CD4-positive, alpha-beta T cell (primary cell): ENCODE measurements at places on chromosomes 3 and 15. TPM values are rescaled to one million over a fixed set of nuclear protein-coding genes. Genes with fewer than 3 reads are reported as not detected.

DNA sequence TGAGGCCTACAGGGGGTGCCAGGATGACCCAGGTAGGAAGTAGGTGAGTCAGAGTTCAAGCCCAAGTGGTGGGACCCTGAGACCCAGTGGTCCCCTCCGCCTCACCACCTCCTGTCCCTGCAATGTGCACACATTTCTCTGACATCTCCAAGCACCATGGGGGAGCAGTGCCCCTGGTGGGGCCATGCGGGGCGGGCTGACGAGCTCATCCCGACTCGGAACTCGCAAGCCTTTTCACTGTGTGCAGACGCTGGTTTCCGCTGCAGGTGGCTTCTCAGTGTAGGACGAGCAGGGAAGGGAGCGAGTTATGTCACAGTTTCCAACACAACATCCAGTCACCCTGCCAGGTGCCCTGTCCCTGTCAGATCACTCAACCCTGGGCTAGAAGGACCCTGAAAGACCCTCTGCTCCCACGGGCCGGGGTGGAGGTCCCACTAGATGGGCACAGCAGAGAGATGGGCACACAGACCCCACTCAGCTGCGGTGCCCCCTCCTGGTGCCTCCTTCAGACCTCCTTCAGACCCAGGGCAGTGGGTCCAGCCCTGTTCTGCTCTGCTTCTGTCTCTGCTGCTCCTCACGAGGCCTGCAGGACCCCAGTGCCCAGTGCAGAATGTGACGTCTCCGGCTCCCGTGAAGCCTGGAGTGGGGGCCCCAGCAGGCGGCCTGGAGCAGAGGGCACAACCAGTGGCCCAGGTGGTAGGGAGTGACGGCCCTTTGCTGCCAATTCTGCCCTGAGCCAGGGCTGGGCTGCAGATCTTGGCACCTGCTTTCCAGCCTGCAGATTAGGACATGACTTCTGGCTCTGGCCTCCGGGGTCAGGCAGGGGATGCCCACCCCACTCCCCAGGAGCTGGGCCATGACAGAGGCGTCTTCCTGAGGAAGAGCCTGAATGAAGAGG, 102.0 kb upstream of the RPL32 start:
- no peak for DNase-seq

- no peak for DNase-seq
These were observed 767.0 kb downstream of the CADM2 start for GRCh38 chr3:85725809-85726208.

DNA sequence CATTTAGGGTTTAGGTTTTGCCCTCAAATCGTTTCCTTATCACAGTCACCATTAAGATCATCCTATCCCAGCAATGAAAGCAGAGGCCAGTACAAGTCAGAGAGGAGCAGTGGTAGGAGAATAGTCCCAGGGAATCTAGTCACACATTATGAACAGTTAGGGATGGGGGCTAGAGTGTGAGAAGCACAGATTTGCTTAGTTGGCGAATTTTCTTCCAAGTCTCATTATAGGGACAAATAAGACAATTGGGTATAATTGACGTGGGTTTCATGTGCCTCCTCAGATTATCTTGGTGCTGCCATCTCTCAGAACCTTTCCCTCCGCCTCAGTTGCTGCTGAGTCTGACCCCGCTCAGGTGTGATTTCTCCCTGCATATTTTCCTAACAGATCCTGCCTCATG, 407.1 kb downstream of the SQOR start:
- no peak for DNase-seq

DNA sequence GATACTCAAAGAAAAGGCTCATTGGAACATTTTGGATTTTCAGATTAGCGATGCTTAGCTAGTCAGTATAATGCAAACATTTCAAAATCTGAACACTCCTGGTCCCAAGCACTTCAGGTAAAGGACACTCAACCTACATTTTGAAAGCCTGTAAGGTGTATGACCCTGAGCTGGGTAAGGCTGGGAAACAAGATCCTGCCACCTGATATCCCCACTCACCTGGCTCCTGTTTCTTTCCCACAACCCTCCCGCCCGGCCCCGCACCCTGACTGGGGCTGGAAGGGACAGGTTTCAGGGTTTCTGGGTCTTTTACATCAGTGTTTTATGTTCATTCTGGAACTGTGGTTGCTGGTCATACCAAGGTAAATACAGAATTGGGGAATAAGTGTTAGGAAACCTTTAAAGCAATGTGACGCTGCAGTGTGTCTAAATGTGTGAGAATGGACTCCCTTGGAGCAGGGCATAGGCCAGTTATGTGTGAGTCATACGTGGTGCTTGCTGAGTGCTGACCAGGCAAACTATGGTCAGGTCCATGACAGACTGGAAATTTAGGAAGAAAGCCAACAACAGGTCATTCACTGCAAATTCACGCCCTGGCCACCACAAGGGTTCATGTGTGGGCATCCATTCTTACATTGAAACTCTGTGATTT, 22.9 kb downstream of the CTXND1 start:
- DNase-seq, result no peak

- no peak for DNase-seq
These were observed 247.6 kb upstream of the RORA start for GRCh38 chr15:61476741-61477140.

DNA sequence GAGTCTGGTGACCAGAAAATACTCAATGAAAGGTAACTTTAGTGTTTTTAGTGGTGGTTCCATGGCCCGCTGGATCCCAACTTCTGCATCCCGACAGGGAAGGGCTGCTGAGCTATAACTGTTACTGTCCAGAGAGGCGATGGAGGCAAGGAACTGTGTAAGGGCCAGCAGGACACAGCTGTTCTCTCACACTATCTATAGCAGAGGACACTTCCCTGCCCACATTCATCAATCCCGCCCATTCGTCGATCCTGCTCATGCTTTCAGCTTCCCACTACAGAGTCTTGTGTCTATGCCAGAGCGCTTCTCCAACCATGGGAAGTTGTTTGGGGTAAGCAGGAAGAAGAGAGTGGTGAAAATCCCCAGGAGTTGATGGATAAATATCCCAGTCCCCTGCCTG, 8.4 kb downstream of the COLQ start:
- no peak for DNase-seq

GRCh38 chr15:27327467-27328025, 356.6 kb downstream of the GABRG3 start:
- DNase-seq, result no peak

DNA sequence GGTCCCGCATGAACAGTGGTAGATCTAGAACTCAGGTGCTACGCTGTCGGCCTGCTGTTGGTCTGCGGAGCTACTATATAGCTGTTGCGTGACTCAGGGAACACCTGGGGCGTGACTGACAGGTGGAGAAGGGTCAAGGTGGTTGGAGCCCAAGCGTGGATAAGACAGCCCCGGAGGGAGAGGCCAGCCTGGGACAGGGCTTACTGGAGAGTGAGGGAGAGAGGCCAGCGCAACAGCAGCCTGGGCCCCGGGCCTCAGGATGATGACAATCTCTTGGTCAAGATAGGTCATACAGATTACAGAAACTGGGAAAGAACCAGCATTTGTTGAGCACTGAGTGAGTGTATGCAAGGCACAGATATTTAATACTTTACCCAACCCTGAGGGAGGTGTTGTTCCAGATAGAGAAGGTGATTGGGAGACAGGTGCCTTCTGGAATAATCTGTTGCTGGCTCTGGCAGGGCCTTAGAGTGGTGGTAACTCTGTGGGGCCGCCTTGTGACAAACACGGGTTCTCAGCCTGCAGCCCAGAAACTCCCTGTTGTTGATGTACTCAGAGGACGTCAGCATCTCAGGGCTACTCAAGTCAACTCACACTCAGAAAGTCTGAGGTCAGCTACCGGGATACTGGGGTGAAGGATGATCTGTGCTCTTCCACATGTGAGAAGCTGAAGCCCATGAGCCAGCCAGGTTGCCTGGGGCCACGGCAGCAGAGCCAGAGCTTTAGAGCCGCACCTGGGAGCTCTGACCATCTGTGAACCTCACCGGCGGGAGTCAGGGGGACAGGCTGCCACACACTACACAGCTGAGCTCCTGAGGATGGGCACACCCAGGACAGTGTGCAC, 265.4 kb upstream of the HES1 start:
- no peak for DNase-seq

- peak; percentile 38 for DNase-seq
These were observed 1.6 kb upstream of the MCTP2 start for GRCh38 chr15:94229591-94230369.

DNA sequence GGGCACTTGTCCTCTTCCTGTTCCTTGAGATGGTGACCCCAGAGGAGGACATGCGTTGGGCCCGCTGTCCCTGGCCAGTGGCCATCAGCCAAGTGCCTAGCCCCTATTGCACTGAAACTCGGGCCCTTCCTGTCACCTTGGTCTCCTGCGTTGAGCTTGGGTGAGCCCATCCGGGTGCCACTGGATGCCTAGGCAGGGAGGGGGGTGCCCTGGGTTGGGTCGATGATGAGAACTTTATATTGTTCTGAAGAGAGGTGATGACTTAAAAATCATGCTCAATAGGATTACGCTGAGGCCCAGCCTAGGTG, 221.8 kb downstream of the SNRPN start:
- DNase-seq, result no peak

DNA sequence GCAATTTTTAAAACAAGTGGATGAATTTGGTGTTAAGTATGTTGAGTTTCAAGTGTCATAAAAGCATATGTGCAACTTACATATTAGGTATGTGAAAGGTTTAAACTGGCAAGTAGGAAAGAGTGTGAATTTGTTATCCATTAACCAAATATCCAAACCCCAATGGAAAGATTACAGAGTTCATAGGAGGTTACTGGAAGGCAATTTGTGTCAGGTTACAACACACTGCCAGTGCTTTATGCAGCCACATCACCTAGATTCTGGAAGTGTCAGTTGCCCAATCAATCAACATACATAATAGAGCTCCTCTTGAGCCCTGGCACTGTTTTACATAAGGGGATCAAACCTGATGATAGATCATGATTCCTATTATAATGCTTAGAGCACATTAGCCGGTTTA, 261.0 kb downstream of the ROBO1 start:
- DNase-seq, result no peak

GRCh38 chr3:150069154-150069527, 98.4 kb upstream of the PFN2 start:
- DNase-seq, result no peak

DNA sequence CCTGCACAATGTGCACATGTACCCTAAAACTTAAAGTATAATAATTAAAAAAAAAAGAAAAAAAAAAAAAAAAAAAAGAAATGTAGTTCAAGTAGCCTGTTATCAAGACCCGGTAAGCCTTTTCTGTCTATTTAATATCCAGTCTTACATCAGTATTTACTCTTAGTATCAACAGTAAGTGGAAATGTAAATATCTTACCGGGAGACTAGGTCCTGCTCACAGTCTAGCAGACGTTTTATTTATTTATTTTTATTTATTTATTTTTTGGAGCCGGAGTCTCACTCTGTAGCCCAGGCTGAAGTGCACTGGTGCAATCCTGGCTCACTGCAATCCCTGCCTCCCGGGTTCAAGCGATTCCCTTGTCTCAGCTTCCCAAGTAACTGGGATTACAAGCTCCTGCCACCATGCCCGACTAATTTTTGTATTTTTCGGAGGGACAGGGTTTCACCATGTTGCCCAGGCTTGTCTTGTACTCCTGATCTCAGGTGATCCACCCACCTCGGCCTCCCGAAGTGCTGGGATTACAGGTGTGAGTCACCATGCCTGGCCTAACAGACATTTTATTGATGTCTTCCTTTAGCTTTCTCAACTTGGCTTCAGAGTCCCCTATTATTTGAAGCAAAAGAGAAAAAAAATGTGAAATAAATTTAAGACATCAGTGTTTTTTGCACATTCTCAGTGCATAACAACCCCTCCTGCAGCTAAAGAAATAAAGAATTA, 19.9 kb downstream of the C2CD4B start:
- DNase-seq, result no peak

DNA sequence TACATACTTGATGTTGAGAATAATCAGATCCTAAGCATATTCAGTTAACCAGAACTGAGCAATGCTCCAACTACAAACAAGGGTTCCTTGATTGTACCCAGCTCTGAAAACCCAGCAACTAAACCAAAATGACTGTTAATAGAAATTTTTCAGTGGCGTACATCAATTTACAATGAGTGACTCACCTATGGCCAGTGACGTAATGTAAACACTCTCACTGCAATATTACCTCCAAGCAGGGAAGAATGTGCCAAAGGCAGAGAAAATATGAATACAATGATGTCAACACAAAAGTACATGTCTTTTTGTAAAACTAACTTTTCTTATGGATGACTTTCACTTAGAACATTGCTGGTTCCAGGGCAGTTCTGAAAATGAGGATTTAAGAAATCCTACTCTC, 611.3 kb downstream of the EDEM1 start:
- no peak for DNase-seq

DNA sequence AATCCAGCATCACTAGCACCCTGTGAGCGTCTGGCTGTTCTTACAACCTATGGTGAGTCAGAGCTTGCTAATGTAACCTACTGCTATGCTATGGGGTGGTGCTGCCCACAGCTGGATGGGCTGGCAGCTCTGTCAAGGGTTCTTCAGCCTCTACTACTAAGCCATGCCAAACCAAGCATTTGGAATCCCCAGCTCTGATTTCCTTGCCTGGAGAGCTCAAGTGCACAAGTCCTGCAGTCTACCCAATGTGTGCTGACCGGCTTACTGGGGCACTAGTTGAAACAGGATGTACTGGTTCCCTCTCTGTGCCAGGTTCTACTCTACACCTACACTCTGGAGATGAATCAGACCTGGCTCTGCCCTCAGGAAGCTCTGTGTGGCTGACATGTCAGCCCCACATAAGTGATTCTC, 4.2 kb downstream of the TEX264 start:
- peak; percentile 23 for DNase-seq

- DNase-seq, result no peak
These were observed 556 bp downstream of the CAMK2N2 start for GRCh38 chr3:184260724-184261269.

GRCh38 chr3:36193448-36193847, 186.9 kb upstream of the STAC start:
- DNase-seq, result no peak

GRCh38 chr3:123067689-123068600, 1.1 kb downstream of the PDIA5 start:
- DNase-seq, result no peak

DNA sequence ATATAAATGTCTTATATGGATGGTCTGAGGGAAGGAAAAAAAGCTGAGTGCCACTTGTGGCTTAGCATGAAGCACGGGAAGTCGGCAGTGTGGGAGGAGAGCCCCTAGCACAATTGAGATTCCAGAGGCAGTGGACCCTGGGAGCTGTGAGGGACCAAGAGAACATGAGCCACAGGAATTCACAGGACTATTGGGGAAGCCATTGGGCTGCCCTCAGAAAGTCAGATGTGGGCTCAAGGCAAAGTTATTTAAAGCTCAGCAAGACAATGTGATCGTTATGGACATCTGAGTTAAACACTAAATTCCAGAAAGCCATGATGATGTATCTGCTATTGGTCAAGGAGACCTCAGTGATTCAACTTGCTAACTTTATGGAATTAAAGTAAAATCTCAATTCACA, 380.8 kb upstream of the IL12A start:
- no peak for DNase-seq

GRCh38 chr3:112005091-112005672, 6.5 kb downstream of the TAGLN3 start:
- DNase-seq, result no peak

NSUN3 gene
- 13.4 TPM for total RNA-seq

GOLGA8J gene
- total RNA-seq, result not detected

ABHD5 gene
- 9.3 TPM for total RNA-seq

RETNLB gene
- not detected for total RNA-seq

KLHL40 gene
- not detected for total RNA-seq

SCN11A gene
- total RNA-seq, result not detected
